NCI-H1048 (cell line): ENCODE measurements at places on chromosomes 4 and X.

DNA sequence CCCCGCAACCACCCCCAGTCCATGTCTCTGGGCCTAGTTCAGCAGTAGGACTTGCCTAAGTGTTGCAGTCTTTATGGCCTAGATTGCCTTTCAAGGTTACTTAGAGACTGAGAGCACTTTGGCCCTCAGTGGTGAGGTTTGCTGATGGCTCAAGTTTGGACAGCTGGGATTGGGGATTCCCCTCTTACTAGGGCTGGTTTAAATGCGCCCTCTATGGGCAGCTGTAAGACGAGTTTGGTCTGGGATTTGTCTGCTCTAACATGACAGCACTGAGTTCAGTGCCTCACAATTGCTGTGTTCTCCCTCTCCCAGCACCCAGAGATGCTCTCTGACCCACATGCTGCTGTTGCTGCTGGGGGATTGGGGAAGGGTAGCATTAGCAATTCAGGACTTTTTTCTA lies 23.1 kb downstream of the DACH2 start:
- DNase-seq = no peak

DNA sequence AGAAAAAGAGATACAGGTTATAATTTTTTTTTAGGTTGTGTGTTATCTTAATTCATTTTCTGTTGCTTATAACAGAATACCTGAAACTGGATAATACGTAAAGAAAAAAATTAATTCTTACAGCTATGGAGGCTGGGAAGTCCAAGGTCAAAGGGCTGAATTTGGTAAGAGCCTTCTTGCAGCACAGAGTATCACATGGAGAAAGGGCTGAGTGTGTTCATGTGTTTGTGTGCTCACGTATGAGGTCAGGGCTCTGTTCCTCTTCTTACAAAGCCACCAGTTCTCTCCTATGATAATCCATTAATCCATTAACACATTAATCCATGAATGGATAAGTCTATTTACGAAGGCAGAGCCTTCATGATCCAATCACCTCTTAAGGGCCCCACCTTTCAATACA lies 8.6 kb upstream of the RAB28 start:
- no peak for DNase-seq

- no peak for DNase-seq
These were observed 86.2 kb upstream of the BLTP1 start for GRCh38 chr4:122065915-122066314.

DNA sequence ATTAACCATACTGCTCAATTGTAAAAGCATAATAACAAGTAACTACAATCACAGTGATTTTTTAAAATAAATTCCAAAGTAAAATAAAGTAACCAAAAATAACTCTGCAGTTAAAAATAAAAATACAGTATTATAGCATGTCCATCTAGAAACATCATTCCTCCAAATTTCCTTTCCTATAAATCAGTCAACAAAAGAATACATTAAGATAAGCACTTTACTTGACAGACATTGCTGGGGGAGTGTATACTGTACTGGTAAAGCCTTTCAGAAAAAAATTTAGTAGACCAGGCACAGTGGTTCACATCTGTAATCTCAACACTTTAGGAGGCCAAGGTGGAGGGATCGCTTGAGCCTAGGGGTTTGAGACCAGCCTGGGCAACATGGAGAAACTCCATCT lies 91.1 kb downstream of the LRBA start:
- no peak for DNase-seq

- DNase-seq = peak; percentile 7
These were observed 120.5 kb downstream of the CAMK2D start for GRCh38 chr4:113641025-113641431.
